ENCODE measurements at places on chromosomes 3 and 15.

DNA sequence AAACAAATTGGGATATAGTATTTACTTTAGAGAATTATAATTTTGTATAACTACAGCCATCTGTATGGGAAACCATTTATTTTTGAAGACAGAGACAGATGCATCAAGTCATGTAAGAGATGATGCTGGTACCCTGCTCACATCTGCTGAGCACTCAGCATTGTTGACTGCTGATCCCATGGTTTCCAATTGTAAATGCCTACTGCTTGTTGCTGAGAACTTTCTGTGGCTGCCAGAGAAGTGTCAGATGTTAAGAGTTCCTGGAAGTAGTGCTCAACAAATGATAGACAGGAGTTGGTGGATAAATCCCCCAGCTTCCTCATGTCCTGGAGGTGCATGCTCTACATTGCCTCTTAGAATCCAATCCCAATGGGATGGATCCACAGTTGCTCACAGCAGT lies 167.1 kb downstream of the OXSM start:
- DNase-seq, result no peak

- DNase-seq, result no peak
Observed at GRCh38 chr3:65607101-65607500, 431.6 kb downstream of the MAGI1 start.

DNA sequence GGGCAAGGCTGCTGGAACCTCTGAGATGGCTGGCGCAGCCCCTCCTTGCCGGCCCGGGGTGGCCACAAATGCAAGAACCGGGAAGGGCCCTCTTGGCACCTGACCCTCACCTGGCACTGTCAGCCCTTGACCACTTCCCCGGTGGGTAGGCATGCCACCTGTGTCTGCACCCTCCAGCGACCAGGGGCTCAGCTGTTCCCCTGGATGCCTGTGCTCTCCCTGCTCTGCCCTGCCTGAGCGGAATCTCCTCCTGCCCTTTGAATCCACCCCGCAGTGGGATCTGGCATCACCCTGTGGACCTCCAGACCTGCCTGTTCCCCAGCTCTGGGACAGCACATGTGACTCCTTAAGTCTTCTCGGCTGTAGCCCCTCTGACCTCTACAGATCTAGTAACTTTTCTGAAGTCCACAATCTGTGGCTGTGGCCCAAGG lies 26.1 kb upstream of the FGD5 start:
- DNase-seq, result no peak

DNA sequence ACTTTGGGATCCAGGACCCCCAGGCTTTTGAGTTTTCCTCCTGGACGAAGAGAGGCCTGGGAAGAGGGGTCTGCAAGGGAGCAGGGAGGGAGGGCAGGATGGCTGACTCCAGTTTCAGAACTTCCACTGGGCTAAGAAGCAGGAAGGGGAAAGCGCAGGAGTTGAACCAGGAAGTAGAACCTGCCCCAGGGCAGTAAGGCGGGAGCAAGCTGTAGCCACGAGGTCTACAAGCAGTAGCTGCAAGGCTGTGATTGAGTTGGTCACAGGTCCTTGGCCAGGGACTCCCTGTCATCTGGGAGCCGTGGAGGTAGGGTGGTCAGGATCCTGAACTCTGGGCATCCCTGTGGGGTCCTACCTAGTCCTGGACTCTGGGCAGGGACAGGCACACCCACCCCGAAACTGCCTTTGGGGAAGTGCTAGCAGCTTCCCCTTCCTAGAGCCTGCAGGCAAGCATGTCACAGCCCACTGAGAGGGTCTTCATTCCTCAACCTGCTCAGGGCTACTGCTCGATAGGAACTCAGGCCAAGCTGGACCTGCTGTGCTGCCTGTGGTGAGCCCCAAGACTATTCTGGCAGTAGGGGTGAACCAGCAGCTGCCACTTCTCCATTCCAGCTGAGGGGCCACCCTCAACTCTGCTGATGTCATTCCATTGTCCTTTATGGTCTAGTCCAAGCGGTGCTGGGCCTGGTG lies 5.8 kb upstream of the GNAI2 start:
- DNase-seq, result no peak

- DNase-seq, result no peak
Observed at GRCh38 chr3:113769551-113769950, 22.7 kb downstream of the ATP6V1A start.

GRCh38 chr3:188335656-188336055 lies 181.7 kb downstream of the LPP start:
- DNase-seq, result no peak

GRCh38 chr15:40070166-40070557 lies 31.2 kb upstream of the SRP14 start:
- no peak for DNase-seq

- no peak for DNase-seq
Observed at GRCh38 chr3:170330366-170330765, 27.1 kb upstream of the SKIL start.

DNA sequence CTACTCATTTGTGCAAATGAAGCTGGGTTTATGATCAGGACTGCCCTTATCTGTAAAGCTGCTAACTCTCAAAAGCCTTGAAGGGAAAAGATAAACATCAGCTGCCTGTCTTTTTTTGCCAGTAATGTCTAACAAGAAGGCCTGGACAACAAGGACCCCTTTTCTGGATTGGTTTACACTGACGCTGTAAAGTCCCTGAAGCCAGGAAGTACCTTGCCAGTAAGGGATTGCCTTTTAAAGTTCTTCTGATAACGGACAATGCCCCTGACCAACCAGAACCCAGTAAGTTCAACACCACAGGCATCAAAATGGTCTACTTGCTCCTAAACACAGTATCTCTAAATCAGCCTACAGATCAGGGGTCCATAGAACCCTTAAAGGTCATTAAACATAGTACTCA lies 178.0 kb downstream of the PCCB start:
- no peak for DNase-seq

DNA sequence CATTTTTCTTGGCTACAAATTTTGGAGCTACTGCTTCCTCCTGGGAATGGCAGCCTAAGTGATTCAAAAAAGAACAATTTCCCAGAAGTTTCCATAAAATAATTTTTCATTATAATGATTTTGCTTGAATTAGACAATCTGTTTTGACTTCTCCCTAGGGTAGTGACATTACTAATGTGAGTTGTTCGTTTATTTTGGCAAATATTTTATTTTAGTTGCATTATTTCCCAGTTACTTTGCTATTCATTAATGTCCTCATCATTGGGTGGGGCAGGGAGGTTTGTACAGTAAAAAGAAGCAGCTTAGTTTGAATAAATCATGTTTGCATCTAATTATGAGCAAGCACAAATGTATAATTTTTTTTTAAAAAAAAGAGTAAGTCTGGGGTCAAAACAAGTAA lies 686.6 kb downstream of the ROBO2 start:
- no peak for DNase-seq

DNA sequence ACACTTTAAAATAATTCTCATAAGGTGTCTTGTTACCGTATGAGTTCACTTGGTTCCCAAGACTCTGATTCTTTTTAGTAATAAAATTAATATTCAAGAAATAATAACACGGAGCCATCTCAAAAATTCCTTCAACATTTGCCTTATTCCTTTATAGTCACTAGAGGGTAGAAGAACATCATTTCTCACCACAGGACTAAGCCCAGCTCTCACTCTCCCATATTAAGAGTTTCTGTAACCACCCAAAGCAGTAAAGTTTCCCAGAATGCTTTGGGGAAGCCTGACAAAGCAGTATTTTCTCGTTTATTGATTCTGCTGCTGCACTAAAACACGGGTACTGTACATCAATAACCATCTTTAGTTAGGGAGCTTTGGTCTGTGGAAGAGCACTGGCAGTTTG lies 114.9 kb downstream of the MCTP2 start:
- DNase-seq, result no peak

DNA sequence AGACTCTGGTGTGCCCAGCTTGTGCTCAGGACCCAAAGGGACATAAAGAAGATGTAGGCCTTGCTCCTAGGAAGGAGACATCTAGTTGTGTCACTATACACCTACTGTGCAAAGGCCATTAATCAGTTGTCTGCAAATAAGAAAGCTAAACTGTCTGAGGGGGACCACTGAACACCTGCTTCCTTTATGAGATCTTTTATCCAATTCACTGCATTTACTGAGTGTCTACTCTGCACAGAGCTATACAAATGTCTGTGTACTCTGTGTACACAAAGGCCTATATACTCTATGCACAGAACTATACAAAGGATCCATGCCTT lies 124.8 kb downstream of the CTNNB1 start:
- no peak for DNase-seq

- DNase-seq, result no peak
Observed at GRCh38 chr15:55281517-55282228, 7.9 kb downstream of the RAB27A start.

- no peak for DNase-seq
Observed at GRCh38 chr3:185144784-185145183, 8.1 kb downstream of the C3orf70 start.

- no peak for DNase-seq
Observed at GRCh38 chr3:98710067-98710659, 53.0 kb upstream of the ST3GAL6 start.

DNA sequence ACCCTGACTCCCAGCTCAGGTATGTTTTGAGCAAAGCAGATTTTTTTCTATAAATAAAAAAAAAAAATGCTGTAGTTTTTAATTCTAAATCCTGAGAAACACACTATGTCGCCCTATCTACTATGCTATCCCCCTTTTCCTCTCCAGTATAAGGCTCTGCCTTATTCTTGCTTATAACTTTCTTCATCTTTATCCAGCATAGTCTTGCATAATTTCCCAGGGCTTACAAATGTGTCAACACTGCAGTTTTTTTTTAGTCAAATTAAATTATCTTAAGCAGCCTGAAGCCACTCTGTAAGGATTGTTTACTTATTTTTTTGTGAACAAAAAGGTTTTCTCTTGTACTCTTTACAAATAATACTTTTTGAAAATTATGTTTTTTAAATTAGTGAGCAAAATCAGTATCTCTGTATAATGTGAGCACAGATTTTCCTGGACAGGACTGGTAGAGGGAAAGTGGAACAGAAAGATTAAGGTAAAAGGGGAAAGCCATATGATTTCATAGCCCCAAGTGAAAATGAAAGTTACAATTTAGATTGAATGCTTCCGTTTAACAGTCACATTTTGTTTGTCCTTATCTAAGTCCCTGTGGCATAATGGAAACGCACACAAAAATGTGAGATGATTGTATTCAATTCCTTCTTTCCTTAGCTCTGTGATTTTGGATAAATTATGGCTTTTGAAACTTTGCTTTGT lies 5.6 kb upstream of the PYDC2 start:
- no peak for DNase-seq

DNA sequence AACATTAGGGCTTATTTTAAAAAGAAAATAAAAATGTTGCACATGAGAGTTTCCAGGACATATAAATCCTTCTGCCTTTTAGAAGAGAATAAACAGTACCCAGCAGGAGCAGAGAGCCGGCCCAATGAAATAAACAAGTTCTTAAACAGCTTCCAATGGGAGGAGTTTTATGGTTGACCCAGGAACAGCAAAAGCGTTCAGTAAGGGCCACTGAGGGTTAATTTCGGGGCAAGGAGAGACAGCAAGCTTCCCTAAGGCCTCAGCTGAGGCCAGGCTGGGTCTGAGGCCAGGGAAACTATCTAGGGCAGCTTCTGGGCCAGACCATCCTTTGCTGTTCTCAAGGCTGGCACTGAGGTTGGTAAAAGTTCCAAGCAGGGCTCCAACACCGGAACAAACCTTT lies 3.4 kb downstream of the PDZRN3 start:
- DNase-seq, result no peak

- DNase-seq, result no peak
Observed at GRCh38 chr3:13189639-13190377, 116.6 kb upstream of the IQSEC1 start.

GRCh38 chr3:168036619-168037018 lies 59.1 kb downstream of the GOLIM4 start:
- DNase-seq, result no peak

GRCh38 chr3:146466604-146467003 lies 2.8 kb downstream of the PLSCR2 start:
- no peak for DNase-seq

DNA sequence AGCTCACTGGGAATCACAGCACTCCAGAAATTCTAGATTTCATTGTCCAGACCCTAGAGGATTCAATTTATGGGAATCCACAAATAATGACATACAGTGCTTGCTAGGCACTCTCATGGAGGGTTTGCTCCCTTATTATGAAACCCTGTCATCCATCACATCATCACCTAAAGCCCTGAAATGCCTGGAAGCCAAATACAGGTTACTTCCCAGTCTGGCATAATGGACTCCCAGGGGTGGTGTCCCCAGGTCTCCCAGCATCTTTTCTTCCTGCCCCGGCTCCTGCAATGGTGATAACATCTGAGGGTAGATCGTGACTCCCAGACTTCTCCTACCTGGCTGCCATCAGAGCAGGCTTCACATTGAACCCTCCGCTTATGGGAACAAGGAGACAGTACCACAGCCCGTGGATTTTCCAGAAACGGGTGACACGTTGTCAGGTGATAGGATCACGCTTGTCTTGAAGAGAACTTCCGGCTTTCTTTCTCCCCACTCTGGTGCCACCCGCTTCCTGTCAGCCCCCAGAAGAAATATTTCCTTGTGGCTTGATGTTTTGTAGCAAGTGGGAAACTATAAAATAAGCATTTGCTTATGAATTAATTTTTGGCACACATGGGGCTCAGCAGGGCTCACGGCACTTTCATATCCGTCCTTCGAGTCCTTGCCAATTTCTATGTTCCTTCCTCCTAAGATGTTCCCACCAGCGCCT lies 238.7 kb upstream of the BHLHE40 start:
- no peak for DNase-seq

DNA sequence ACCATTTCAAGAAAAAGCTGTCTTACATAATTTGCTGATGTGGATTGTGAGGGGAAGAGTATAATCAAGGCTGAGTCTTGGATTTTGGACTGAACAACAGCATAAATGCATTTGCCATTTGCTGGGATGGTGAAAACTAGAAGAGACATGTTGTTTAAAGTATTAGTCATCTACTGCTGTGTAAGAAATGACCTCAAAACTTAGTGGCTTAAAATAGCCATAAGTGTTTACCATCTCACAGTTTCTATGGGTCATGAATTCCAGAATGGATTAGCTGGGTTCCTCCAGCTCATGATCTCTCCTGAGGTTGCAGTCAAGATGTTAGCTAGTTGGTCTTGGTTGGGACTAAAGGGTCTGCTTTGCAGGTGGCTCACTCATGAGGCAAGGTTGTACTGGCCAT lies 66.2 kb downstream of the SCN11A start:
- no peak for DNase-seq

DNA sequence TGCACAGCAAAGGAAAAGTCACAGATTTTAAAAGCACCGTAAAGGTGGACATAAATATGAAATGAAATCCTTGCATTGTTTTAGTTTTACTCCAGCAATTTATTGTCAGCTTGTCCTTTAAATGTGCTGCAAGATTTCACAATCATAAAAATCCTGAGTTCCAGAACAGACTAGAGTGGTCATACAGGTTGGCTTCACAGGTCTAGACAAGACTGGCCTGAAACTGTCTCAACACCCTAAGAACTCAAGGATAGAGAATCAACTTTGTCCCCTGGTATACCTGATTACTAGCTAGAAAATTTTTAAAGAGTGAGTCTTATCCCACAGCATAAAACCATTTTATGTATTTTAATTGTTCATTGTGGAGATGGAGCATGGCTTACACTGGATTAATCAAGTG lies 521.7 kb upstream of the MCTP2 start:
- DNase-seq, result no peak

Data from T47D (cell line).